ENCODE measurements at places on chromosomes 12 and 14.

- DNase-seq: no peak
Observed at GRCh38 chr12:894226-894625, 55.3 kb downstream of the RAD52 start.

- no peak for DNase-seq
Observed at GRCh38 chr12:68178774-68179439, 19.4 kb upstream of the IFNG start.

GRCh38 chr12:97288531-97288930 is 174.1 kb upstream of the RMST start:
- no peak for DNase-seq

GRCh38 chr12:111822886-111823285 is 19.1 kb upstream of the MAPKAPK5 start:
- DNase-seq: no peak

- DNase-seq: no peak
Observed at GRCh38 chr14:35949920-35950513, 123.9 kb downstream of the BRMS1L start.

- DNase-seq: peak; percentile 17
Observed at GRCh38 chr12:122866950-122867607, 28.8 kb downstream of the VPS37B start.

GRCh38 chr14:70266157-70266556 is 77.4 kb upstream of the SLC8A3 start:
- DNase-seq: no peak

DNA sequence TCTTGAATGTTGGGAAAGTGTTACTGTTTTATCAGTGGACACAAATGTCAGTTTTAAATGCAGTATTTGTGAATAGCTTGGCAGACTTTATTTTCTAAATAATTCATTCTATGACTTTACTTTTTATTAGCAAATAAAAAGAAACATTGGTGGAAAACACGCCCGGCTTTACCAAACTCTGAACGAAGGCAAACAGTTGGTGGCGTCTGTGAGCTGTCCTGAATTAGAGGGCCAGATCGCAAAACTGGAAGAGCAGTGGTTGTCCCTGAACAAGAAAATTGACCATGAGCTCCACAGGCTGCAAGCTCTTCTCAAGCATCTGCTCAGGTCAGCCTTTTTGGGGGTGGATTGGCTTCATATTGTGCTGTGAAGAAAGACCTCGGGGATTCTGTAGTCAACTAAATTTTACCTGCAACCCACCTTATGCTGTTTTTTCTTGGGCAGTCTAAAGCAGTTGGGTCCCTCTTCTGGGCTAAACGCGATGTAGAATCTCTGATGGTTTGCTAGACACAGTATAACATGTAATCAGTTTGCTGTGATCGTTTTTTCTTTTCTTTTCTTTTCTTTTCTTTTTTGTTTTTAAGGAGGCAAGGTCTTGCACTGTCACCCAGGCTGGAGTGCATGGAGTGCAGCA is 156.4 kb downstream of the ESR2 start:
- no peak for DNase-seq

DNA sequence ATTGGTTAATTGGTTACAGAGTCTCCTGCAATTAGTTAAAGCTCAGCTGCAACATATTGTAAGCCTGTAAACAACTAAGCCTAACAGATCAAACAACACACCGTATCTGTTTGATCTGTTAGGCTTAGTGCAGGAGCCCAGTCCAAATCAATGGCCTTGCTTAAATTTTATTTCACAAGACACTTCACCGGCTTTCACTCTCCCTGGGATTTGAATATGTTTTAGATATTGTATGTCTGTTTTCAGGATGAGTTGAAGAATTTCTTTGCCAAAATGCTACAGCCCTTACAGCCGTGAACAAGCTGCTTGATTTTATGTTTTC is 5.5 kb upstream of the RNASE1 start:
- no peak for DNase-seq

- no peak for DNase-seq
Observed at GRCh38 chr12:132886529-132887477, 602 bp downstream of the CHFR start.

- DNase-seq: no peak
Observed at GRCh38 chr14:33936391-33936790, 14.5 kb downstream of the EGLN3 start.

DNA sequence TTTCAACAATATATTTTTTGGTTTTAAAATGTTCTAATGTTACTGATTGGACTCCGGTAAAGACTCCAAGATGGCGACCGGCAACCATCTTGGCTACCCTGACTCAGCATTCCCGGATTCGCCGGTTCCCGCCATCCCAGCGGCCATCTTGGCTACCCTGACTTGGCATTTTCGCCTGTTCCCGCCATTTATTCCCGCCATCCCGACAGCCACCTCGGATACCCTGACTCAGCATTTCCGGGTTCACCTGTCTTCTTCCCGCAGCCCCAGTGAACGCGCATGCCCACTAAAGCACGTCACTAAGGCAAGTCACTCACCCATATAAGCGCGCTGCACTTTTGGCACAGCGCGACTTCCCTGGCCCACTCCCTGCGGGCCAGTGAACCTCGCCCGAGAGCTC is 9.0 kb upstream of the LRFN5 start:
- DNase-seq: no peak

DNA sequence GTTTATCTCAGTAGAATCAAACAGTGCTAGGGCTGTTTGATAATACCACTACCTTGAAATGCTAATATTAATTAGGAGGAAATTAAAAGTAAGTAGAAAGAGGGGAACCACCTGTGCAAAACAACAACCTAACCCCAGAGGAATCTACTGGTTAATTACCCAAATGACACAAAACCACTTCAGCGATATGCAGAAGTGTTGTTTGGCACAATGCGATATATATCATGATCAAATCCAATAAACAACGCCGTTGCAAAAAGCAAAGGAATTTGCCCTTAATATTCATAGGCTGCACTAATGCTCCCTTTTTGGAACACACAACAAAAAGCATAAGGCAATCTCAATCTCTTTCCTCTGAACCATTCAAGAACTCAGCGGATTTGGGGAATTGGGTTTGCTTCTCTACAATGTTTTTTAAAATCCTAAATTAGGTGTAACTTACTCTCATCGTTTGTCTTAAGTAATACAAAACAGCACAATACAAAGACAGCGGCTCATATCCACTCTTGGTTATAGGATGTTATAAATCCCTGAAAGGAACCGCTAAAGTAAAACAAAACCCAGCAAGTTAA is 1.5 kb downstream of the MAP4K5 start:
- DNase-seq: no peak

DNA sequence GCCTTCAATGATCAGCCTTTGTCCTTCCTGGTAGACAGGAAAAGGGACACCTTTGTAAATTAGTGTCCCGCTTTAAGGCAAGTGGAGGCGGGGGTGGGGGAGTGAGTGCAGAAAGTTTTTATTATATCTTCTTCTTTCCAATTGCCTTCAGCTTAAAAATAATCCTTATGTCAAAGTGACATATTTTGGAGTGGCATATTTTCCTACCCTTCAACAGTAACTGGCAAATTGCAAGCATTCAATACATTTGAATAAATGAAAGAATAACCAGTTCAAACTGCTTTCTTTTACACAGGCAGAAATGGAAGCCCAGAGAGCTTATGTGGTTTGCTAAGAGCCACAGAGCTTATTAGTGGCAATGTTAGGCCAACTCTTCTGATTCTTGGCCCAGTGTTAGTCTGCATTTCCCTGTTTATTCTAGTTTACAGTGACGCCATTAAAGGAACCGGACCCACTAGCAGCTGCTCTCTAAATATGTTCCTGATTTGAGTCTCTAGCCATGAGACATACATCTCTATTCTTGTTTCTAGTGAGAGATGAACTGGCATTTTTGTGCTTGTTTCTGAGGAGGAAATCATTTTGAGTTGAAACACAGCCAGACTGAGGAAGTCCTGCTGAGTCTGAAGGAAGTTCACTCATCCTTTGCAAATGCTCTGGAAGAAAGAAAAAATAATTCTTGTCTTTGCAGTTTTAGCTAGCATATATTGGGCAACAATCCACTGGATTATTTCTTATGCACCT is 468.7 kb downstream of the NOVA1 start:
- DNase-seq: no peak

DNA sequence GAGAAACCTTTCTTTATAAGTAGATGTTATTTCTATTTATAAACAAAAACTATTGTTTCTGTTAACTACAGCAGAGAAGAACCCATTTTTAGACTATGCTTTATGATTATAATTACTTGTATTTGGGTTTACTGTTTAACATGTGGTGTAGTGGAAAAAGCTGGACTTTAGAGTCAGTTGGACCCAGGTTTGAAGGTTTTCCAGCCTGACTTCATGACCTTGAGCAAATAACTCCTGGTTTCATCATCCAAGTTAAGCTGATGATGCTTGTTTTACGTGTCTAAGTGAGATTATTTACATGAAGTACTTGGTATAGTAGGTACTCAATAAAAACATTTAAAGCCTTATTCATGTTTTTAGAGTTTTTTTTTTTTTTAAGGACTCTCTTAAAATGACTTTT is 221.8 kb upstream of the ARHGAP5 start:
- no peak for DNase-seq

GRCh38 chr14:102893452-102893851 is 29.0 kb upstream of the AMN start:
- no peak for DNase-seq

GRCh38 chr14:52032204-52032801 is 36.6 kb downstream of the NID2 start:
- no peak for DNase-seq

- no peak for DNase-seq
Observed at GRCh38 chr12:79016181-79016580, 151.6 kb downstream of the SYT1 start.

- DNase-seq: no peak
Observed at GRCh38 chr14:106802413-106803364, 1276.3 kb downstream of the TMEM121 start.

- no peak for DNase-seq
Observed at GRCh38 chr12:93085383-93086287, 156.5 kb upstream of the EEA1 start.

DNA sequence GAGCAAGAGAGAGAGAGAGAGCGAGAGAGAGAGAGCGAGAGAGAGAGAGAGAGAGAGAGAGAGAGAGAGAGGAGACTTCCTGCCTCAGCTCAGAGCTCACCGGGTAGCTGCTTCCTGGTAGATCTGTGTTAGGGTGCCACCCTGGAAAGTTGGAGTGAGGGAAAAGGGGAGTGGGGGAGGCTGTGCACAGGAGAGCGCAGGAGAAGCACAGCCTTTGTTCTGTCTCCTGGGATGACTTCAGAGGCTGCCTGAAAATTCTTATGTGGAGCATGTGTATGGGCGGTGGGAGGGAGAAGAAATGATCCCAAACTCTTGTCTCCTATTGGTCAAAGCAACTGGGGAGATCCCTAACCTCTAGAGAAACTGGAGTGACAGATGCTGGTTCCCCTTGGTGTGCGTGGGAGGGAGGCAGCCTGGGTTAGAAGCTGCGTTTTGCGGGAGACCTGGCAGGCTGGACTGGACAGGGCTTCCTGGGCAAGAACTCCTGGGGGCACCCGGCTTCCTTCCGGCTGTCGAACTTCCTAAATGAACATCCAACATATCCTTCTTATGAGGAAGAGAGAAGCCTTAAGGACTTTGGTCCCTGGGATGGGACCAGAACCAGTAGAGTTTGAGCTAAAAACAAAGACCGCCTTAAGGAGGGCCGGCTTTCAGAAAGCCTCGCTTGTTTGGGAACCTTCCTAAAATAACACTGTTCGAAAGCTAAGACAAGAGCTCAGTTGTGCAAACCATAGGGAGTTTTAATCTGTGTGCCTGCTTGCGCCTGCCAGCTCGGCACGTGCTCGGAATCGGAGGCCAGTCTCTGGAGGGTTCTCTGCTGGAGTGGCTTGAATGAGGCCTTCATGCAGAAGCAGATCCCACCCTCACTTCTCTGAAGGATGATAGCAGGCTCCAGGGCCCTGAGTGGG is 30.4 kb upstream of the BEGAIN start:
- peak; percentile 41 for DNase-seq

GRCh38 chr12:18421867-18422266 is 160.5 kb downstream of the PIK3C2G start:
- no peak for DNase-seq

GRCh38 chr14:32693114-32693513 is 245.6 kb upstream of the NPAS3 start:
- DNase-seq: no peak

GRCh38 chr14:91123201-91123600 is 9.3 kb downstream of the DGLUCY start:
- no peak for DNase-seq

Data from activated naive CD4-positive, alpha-beta T cell treated with anti-CD3 and anti-CD28 coated beads, Interleukin-2, amount 10 ng/mL, durations not matched to agents 7 days and 5 days (primary cell).